ENCODE measurements at places on chromosomes 5 and 9.
A peak's percentile ranks its signal among the peaks of the same experiment; 100 is the strongest.

DNA sequence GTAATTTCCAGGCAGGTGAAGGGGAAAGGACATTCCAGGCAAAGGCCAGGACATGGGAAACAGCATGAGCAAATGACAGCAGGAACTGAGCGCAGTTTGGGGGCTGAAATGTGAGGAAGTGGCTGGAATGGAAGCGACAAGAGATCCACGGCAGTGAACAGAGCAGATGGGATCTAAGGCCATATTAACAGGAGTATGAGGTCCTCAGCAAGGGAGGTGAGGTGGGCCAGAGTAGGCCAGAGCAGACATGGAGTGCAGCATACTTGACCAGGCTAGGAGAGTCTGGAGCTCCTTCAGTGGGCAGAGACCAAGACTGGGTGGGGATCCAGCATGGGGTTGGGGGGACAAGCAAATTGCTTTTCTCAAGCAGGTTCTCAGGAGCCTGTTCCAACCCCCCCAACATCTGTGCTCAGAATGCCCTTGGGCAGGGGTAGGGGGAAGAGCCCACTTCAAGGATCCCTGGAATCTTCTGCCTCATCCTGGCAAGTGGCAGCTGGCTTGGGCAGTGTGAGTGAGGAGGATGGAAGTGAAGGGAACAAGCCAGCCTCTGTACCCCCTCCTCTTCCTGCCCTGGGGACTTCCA lies 34.5 kb downstream of the DAB2IP start:
- no peak for DNase-seq

DNA sequence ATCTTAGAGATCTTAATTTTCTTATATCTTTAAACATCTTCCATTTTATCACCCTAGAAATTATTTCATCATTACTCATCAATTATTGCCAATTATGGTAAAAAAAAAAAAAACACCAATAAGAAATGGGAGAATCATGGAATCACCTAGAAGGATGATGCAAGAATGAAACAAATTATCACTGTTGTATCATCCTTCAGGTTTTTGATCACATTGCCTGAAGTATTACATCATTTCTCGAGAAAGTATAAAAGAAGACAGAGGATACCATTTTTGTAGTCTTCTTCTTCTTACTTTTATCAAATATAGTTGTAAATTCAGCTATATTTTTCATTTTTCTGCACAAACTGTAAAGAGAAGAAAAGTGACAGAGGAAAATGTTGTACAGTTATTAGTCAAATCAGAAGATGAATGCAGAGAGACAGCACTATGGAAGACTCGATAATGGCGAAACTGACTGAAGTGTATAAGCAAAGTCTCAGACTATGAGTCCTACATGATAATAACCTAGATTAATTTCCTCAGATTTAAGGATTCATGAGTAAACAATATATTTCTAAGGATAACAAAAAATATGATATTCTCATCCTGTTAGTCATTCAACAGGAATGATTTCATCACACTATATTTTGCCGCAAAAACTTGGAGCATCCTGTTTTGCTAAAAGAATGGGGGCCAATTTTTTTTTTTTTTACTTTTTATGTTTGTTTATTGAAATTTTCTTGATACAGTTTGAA lies 5.9 kb upstream of the STC2 start:
- DNase-seq, result peak; percentile 85

- peak; percentile 40 for DNase-seq
Observed at GRCh38 chr5:58064801-58065200, 395.1 kb downstream of the PLK2 start.

- no peak for DNase-seq
Observed at GRCh38 chr5:153546566-153546965, 56.1 kb downstream of the GRIA1 start.

DNA sequence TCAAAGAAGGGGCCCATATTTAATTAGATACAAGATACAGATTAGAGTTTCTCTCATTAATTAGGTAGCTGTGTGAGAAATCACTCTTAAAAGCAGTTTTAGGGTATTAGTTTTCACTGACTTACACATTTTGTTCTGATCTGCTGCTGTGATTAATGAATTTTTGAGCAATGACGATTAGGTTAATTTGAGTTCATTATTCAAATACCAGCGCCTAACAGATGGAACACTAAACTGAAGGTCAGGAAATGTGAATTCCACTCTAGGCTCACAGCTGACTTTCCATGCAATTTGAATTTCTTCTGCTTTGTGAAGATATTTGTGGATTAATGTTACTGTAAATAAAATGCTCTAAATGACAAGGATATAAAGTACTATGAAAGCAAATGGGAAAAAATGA lies 380.6 kb downstream of the ADGRV1 start:
- no peak for DNase-seq

DNA sequence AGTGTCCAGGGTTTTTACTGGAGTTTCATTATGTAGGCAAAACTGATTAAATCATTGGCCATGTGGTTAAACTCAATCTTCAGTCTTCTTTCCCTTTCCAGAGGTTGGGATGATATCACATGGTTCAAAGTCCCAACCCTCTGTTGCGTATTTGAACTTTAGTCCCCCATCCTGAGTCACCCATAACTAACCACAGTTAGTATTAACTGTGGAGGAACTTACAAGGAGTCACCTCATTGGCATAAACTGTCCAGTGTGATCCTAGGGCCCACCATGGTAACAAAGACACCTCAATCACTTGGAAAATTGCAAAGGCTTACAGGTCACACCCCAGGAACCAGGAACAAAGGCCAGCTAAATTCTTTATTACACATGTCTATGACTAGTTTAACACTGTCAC lies 188.5 kb downstream of the COX7C start:
- no peak for DNase-seq

DNA sequence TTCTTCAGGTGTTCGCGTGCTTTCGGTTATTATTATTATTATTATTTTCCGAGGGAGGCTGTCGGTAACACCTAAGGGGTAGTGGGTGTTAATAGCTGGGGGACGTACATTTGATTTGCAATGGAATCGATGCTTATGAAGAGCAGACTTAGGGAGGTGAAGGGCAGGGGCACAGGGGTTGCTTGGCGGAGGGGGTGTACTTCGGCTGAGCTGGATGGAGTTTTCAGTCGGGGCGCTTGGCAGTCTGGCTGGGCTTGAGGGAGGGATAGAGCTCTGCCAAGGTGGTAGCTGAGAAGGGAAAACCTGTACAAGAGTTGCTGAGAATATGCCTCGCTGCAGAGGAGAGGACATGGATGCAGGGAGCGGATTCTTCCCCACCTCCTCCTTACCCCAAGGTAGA lies 617 bp upstream of the PTPRD start:
- no peak for DNase-seq

DNA sequence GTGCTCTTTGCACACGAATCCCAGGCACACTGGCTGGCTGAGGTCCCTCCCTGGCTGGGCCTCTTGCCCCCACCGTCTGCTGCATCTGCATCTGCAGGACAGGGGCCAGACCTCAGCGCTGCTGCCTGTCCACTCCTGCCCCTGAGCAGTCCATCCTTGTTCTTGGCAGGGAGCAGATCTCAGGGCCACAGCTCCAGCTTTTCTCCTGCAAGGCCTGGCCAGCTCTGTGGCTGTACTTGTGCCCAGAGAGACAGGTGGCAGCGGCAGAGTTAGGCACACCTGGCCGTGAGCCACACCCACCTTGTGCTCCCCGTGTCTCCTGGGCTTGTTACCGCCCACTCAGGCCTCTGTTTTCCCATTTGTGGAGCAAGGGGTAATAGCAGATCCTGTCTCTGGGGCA lies 13.9 kb downstream of the NEK6 start:
- DNase-seq, result no peak

All from HS-5 (cell line).